ENCODE measurements at places on chromosomes 6 and 20.

- no peak for DNase-seq
These were observed 80.3 kb downstream of the LPA start for GRCh38 chr6:160583794-160584193.

DNA sequence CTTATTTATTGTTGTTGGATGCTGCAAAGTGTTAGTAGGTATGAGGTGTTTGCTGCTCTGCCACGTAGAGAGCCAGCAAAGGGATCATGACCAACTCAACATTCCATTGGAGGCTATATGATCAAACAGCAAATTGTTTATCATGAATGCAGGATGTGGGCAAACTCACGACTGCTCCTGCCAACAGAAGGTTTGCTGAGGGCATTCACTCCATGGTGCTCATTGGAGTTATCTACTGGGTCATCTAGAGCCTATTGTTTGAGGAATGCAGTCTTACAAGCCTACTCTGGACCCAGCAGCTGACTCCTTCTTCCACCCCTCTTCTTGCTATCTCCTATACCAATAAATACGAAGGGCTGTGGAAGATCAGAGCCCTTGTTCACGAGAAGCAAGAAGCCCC, 12.1 kb downstream of the MICB start:
- no peak for DNase-seq

DNA sequence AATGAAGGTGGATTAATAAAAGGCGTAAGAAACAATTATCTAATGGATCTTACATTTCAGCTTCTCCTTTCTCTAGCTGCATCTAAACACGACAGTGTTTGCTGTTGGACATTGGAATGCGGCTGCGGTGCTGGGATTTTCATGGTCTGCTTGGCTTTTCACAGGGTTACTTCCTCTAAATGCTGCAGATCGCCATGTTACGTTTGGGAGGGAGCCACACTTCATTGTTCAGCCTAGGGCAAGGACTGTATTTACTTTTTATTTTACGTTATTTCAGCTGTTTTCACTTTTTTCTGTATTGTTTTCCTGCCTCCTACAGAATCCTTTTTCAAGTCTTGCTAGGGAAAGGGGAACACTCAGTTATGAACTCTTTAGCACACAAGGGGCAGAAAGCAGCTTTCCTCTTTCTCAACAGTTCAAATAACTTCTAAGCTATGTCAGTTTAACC, 97.9 kb upstream of the MTHFD1L start:
- DNase-seq, result peak; percentile 81

- DNase-seq, result peak; percentile 74
These were observed 3.4 kb upstream of the ZNFX1 start for GRCh38 chr20:49281059-49281912.

DNA sequence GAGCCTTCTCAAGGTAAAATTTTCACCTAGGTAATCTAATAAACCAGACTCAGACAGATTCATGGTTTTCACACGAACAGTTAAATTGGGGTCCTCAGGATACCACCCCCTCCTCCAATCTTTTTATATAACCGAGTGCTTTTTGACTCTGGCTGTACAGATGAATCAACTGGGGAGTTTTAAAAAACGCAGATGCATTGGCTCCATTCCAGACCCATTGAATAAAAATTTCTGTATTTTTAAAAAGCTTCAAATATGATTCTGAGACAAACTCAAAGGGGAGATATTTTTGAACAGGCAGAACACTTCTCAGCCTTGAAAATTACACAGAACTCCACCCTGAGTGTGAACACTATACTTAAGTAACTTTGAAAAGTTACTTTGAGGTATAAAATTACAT, 7.2 kb downstream of the UTRN start:
- peak; percentile 21 for DNase-seq

- no peak for DNase-seq
These were observed 19.6 kb downstream of the CYB5R4 start for GRCh38 chr6:83878902-83879644.

GRCh38 chr20:17710379-17711266, 10.9 kb downstream of the BANF2 start:
- no peak for DNase-seq

DNA sequence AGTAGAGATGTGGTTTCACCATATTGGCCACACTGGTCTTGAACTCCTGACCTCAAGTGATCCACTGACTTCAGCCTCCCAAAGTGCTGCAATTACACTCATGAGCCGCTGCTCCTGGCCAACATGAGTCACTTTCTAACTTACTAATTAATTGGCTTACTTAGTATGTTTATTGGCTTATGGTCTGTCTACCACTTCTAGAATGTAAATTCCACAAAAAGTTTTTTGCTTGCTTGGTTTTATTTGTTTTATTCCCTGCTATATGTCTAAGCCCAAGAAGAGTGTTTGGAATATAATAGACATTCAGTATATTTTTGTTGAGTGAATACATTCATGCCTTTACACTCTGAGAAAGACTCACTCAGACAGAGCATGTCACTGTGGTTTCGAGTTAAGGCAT, 86.0 kb downstream of the SAMD3 start:
- no peak for DNase-seq

GRCh38 chr20:38055294-38055693, 21.7 kb downstream of the RPRD1B start:
- DNase-seq, result no peak

DNA sequence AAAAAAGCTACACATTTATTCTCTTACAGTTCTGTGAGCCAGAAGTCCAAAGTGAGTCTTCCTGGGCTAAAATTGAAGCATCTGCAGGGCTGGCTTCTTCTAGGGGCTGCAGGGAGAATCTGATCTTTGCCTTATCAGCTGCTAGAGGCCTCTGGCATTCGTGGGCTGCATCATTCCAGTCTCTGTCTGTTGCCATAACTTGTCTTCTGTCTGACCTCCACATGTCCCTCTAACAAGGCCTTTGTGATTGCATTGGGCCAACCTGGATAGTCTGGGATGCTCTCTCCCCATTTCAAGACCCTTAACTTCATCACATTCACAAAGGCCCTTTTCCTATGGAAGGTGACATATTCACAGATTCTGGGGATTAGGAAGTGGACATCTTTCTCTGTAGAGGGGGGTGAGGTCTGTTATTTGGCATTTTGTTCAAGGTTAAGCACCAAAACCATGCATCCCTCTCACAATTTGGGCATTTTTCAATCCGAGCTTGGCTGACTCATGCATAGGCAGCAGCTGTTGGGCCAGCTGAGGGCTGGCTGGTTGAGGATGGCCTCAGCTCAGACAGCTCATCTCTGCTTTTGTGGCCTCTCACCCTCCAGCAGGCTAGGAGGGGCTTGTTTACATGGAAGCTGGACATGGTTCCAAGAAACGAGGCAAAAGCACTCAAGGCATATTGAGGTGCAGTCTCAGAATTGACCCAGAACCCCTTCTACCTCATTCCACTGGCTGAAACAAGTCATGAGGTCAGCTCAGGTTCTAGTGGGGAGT, 116.1 kb upstream of the NXT1 start:
- peak; percentile 35 for DNase-seq

DNA sequence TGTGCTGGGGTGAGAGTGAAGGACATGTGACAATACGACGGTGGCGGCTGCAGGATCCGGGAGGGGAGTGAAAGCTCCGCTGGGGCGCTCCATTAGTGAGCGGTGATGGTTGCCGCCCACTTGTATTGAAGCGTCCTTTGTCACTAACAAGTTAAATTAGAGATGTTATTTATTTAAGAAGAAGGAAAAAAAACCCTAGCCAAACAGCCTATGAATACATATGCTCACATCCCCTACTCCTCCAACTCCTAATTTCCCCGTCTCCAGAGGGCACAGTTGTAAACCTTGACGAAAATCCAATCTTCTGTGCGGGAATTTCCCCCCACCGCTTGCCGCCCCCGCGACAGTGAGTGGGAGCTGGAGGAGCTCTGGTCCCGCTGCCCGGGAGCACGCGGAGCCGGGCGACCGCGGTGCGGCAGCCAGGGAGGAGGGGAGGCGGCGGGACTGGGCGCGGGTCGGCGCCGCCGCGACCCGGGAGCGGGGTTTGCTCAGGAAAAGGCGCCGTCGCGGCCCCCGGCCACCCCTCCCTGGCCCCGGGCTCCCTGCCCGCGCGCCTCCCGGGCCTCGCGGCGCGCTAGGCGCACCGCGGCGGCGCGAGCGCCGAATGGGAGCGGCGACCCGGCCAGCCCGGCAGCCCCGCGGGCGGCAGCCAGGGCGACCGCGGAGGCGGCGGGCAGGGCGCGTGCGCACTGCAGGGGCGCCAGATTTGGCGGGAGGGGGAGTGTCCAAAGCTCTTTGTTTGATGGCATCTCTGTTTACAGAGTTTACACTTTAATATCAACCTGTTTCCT, at the start of gene MYB:
Gene MYB (plus strand): TSS at position 767 of the 791 bp plus-strand sequence. CDS start 206 bp downstream, outside the sequence.
- peak; percentile 52 for DNase-seq

DNA sequence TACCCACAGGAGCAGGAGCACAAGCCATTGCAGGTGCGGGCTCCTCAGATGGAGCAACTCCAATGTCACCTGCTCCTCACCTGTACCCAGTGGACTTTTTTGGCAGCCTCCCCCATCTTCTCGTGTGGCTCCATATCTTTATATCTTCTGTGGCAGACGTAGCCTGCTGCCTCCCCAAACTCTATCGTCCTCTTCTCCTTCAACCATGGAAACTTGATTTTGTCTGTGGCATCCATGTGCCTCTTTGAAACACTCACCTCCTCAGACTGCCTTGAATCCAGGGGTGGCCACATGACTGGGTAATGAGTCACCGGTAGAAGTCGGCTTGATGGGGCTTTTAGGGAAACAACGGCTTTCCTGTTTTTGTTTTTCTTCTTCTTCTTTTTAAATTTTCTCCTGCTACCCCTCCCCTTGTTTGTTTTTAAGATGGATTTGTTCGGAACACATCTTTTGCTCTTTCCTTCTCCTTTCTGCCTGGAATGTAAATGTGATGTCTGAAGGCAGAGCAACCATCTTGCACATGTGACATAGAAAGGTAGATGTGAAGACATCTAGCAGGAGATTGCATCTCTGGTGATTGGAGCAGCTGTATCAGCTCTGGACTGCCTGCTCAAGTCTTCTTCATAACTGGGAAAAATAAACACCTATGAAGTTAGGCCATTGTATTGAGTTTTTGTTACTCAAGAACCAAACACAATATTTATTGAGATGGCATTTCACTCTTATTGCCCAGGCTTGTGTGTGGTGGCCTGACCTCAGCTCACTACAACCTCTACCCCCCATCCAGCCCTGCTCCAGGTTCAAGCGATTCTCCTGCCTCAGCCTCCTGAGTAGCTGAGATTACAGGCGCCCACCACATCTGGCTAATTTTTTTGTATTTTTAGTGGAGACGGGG, 69.9 kb upstream of the DDR1 start:
- no peak for DNase-seq

DNA sequence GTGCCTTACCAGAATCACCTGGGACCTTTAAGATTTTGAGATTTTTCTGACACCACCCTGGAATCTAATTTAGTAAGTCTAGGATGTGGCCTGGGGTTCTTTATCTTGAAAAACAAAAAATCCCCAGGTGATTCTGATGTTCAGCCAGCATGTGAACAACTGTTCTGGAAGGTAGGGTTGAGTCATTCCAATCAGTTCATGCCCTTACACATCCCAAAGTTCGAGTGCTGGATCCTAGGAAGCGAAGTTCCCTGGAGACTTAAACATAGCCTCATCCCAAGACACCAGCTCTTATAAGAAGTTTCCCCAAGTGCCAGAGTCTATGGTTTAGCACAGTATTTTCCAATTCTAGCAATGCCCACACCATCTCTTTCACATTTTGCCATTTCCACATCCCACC, 6.3 kb upstream of the TSHZ2 start:
- DNase-seq, result no peak

DNA sequence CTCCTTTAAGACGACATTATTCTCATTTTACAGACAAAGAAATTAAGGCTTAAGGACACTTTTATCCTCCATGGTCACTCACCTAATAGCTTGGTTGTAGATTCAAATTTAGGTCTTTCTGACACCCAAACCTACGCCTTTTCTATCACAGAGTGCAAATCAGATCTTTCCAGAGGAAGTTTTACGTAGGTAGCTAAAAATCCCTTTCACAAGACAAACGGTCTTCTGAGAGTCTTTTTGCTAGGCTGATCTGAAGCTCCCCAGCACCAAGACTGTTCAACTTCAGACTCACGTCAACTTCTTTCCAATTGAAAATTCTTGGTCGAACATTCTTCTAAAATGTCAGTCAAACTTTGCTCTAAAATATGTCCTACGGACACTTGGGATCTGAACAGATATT, 46.5 kb downstream of the BLOC1S5 start:
- no peak for DNase-seq

DNA sequence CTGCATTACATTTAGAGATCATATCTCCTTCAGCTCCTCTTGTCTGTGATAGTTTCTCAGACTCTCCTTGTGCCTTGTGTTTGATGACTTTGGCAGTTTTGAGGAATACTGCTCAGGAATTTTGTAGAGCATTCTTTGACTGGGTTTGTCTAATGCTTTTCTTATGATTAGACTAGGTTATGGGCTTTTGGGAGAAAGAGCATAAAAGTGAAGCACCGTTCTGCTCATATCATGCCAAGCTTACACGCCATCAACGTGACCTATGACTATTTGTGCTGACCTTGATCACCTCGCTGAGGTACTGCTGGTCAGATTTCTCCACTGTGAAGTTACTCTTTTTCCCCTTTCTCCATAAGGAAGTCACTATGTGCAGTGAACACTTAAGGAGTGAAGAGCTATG, 256.0 kb downstream of the LY86 start:
- no peak for DNase-seq

- DNase-seq, result no peak
These were observed 64.8 kb upstream of the NRSN1 start for GRCh38 chr6:24060982-24061754.

DNA sequence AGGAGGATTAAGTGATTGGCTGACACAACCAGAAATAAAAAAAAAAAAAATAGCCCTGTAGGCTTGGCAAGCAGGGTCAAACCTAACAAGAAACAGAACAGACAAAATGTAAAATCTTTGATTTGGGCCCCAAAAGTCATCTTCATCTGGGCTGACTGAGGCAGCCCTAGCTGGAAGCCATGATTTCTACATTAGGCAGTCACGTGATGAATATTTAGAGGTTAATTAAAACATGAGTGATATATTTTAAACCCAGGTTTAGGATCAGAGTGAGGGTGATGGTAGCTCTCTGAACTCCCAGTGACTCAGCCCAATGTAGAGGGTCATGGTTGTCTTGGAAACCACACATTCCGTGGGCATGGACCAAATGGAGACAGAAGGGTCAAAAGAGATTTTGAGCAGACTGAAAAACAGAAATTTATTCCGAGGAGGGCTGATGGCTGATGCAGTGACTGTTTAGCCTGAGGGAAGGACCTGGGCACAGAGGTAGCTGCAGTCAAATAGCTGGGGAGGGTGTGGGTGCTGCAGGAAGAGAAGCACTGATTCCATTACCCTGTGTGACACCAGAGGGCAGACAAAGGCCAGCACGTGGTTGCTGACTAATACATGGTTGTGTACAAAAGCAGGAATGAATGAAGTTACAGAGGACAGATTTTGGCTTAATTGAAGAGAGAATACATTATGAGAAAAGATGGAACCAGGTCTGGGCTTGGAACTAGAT, 573.1 kb upstream of the CHD6 start:
- DNase-seq, result no peak

GRCh38 chr20:44585057-44585963, 2.9 kb downstream of the PKIG start:
- no peak for DNase-seq

Measured in lung microvascular endothelial cell (primary cell).